ENCODE measurements at places on chromosomes 11 and 22. TPM values are rescaled to one million over a fixed set of nuclear protein-coding genes. Genes with fewer than 3 reads are reported as not detected.

IGSF22 gene
- total RNA-seq: not detected

- no peak for DNase-seq
Measured at GRCh38 chr11:103648670-103649400, 387.6 kb upstream of the DDI1 start.

DNA sequence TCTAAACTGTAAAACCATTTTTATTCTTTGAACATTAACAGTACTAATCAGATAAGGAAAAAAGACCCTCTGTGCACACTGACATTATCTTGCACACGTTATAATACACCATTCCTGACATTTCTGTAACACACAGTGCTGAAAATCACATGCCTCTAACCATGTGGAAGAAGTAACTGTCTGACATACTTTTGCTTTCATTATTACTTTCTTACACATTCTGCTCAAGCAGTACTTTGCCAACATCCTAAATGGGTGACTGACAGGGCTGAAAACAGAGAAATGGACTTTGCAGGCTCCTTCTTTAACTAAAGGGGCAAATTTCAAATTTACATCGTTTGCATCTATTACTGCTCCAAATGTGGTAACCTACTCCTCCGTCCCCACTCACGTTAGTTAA lies 22.8 kb upstream of the TP53AIP1 start:
- DNase-seq: no peak

DNA sequence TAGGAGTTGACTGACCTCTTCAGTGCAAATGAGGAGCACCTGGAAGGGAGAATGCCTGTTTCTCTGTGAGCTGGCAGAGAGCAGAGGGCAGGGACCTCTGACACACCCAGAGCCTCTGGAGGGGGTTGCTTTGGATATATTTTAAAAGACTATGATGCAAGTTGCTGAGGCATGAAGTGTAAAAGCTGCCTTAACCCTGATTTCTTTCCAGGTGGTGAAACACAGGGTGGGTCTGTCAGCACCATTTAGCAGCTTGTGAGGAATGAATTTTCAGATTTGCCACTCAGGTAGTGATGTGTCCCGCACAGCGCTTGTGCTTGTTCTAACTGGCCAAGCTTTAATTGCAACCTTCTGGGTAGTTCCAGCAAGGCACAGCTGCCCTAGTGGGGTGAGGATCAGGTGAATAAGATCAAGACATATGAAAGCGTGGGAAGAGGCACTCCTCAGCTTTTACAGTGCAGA lies 90.2 kb downstream of the SWAP70 start:
- no peak for DNase-seq
